Activated naive CD8-positive, alpha-beta T cell treated with anti-CD3 and anti-CD28 coated beads for 36 hours (primary cell): ENCODE measurements at places on chromosomes 2 and 18. TPM values are rescaled to one million over a fixed set of nuclear protein-coding genes. Genes with fewer than 3 reads are reported as not detected.

Gene HTR2B
- total RNA-seq, result not detected

Gene RASGRP3
- 5.5 TPM for total RNA-seq

Gene CD8B2
- 4.6 TPM for total RNA-seq

Gene ALPP
- total RNA-seq, result not detected

Gene GNLY
- 1.5 TPM for total RNA-seq

Gene ITPRIPL1
- 46.0 TPM for total RNA-seq

Gene AQP12B
- not detected for total RNA-seq

Gene DSG1
- not detected for total RNA-seq

Gene PROM2
- total RNA-seq, result not detected

Gene M1AP
- not detected for total RNA-seq

Gene MAP2
- total RNA-seq, result 0.21 TPM

Gene ACTR2
- 299 TPM for total RNA-seq

Gene TCF7L1
- total RNA-seq, result not detected
